Retina (tissue), 1 donor: ENCODE measurements at places on chromosomes 11 and 22.

DNA sequence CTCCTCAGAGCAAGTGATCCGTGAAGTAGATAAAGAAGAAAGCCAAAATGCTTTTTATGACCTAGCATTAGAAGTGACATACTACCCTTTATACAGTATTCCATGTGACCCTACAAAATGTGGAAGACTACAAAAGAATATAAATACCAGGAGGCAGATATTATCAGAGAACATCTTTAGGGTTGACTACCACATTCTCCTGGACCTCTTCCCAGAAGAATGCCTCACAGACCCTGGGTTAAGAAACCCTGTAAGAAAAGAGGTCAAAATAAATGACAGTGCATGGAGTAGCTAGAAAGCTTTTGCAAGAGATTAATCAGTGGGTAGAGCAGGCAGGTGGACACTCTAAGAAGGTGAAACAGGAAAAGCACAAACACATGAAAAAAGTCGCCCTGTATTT lies 69.2 kb downstream of the FANCF start:
- DNase-seq = no peak

- DNase-seq = no peak
These were observed 121.0 kb upstream of the FGF3 start for GRCh38 chr11:69940246-69940610.

DNA sequence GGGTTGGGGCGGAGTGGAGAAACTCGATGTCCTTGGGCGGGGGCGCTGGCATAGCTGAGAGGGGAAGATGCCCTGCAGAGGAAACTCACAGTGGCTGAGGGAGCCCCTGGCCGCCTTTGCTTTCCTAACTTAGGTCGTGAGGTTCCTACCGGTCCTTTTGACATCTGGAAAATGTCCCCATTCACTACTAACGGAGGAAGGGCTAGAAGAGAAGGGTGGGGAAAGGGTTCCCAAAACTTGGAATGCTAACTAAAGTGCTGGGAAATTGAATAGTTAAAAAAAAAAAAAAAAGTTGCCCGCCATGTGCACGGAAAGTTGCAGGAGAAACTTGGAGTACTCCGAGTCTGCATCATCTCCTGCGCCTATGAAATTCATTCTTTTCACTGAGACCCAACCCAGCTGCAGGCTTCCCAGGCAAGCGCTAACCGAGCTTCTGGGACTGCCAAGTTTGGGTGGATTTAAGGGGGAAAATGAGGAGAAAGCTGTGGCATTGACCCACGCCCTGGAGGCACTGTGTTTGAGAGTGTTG lies 796 bp downstream of the TIMP3 start:
- peak; percentile 44 for DNase-seq

DNA sequence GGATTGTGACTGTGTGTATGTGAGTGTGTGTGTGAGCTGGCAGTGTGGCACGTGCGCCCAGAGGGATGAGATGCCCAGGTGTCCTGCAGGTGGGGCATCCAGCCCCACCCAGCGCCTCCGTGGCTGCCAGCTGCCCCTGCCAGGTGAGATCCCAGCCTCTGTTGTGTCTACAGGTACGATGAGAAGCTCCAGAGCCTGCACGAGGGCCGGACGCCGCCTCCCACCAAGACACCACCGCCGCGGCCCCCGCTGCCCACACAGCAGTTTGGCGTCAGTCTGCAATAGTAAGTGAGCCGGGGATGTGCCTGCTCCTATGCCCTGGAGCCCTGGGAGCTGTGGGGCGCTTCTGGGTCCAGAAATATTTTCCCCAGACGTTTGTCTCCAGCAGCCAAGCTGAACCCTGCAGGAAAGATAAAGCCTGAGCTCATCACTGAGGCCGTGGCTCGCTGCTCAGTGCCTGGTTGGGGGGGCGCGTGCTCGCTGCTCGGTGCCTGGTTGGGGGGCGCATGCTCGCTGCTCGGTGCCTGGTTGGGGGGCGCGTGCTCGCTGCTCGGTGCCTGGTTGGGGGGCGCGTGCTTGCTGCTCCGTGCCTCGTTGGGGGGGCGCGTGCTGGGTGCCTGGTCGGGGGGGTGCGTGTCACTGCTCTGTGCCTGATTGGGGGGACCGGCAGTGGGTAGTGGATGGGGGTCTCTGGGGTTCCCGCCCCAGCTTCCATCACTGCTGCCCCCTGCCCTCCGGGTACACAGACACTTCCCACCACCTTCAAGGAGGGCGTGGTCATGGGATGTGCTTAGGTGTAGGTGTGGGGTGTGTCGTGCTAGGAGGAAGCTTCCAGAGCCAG lies 73.2 kb downstream of the ARHGAP8 start:
- no peak for DNase-seq

DNA sequence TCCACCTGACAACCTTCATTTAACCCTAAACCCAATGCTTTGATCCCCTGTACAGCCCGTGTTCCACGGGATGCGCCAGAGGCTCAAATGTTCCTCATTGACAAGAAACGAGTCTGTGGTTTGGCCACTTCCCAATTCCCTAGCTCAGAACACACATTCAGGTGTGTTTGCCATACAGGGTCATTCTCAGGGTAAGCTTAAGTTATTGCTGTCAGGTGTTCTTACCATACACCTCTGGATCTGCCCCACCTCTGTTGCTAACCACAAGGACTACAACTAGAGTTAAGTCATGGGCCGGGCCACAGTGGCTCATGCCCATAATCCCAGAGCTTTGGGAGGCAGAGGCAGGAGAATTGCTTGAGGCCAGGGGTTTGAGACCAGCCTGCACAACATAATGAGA lies 45.6 kb upstream of the POLD3 start:
- DNase-seq = no peak

- peak; percentile 55 for DNase-seq
These were observed 116.7 kb upstream of the NCAM1 start for GRCh38 chr11:112844517-112844916.

GRCh38 chr22:29183971-29184848 lies 21.5 kb upstream of the EMID1 start:
- DNase-seq = peak; percentile 38

DNA sequence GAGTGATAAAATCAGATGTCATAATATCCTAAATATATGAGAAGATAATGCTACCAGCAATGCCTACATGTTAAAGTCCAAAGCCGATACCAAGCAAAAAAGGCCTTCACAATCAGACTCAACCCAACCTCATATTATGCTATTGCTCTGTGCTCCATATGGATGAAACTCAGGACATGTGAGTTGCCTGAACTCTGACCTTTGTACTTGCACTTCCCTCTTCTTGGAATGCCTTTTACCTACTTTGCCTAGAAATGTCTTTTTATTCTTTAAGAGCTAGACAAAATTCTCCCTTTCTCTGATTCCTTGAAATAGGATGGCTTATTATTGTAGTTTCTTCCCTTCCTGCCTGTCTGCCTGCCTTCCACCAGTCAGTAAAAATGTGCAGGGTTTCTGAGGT lies 954.7 kb upstream of the CCDC90B start:
- no peak for DNase-seq

GRCh38 chr11:23453522-23453921 lies 593.2 kb upstream of the CCDC179 start:
- no peak for DNase-seq

GRCh38 chr11:6747097-6747668 lies 24.6 kb downstream of the OR2AG2 start:
- no peak for DNase-seq

DNA sequence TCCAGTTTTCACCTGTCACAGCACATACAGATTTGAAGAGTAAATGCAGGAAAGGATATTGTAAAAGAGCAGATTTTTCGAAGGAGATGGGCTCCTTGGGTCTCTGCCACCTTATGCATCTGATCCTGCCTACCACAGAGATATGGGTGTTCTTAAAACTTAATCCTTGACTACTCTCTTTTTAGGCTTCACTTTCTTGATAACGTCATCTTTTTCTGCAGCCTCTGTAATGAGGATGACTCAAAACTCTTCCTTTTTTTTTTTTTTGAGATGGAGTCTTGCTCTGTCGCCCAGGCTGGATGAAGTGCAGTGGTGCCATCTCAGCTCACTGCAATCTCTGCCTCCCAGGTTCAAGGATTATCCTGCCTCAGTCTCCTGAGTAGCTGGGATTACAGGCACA lies 7.8 kb downstream of the PRR14L start:
- no peak for DNase-seq

DNA sequence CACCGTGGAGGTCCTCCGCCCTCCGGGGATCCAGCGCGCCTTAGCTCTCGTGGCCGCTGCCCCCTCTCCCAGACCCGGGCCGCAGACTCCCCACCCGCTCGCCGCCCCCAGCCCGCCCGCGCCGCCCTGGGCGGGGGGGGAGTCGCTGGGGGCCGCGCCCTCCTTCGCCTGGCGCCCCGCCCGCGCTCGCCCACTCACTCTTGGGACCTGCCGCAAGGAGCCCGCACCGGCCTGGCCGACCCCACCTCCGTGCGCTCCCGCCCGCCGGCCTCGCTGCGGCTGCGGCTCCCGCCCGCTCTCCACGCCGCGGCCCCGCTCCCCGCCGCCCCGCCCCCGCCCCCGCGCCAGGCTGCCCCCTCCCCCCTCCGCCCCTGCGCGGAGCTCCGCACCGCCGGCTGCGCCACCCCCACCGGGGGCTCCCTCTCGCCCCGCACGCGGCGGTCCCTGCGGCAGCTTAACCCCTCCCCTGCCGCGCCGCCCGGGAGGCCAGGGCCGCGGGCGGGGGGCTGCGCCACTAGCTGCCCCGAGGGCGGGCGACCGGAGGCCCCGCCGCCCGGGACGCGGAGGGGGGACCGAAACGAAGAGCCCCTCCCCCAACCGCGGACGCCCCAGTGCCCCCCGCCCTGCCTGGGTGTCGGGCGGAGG lies 724 bp upstream of the RASGRP2 start:
- no peak for DNase-seq

- no peak for DNase-seq
These were observed 986 bp upstream of the MUC5B start for GRCh38 chr11:1221848-1222311.

DNA sequence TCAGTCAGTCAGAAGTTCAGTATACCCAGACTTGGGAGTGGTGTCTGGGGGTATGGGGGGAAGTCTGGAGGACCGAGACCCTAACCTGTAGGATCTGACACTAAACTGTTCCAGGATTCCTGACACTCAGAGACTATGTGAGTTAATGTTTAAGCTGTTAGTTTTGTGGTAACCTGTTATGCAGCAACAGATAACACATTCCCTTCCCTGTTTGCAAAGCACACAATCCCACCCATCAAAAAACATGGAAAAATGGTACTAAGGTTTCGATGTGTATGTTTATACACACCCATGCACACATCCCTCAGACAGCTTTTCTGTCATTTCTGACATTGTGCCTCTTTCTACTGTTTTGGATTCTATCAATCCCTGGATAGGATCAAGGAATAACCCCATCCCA lies 27.6 kb downstream of the ZNF280B start:
- no peak for DNase-seq
